Cardiac fibroblast (primary cell): ENCODE measurements at places on chromosomes 6 and 20.

DNA sequence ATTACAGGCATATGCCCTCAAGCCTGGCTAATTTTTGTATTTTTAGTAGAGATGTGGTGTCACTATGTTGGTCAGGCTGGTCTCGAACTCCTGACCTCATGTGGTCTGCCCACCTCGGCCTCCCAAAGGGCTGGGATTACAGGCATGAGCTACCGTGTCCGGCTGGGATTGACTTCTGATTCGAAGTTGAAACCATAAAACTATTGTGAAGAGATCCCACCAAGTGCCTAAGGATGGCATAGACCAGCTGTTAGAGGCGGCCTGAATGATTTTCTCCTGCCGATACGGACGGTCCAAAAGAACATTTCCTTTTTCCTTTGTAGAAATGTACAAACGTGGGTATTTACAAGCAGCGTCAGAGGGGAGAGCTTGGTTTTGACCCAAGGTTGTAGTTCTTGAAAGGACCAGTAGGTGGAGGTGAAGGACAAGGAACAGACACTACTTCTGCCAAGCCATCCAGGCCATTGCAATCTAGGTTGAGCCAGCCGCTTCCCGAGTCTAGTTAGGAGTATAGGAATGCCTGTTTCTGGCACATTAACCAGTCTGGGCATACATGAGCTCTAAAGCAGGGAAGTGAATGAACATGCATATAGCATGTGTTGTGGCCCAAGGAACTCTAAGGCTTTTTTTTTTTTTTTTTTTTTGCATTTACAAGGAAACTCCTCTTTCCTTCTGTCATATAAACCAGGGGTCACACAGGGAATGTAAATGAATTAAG lies 29.0 kb downstream of the MOCS3 start:
- DNase-seq, result peak; percentile 94

GRCh38 chr6:1575210-1576041 lies 34.3 kb upstream of the FOXC1 start:
- peak; percentile 60 for DNase-seq

- DNase-seq, result no peak
Measured at GRCh38 chr20:38900606-38901005, 25.6 kb upstream of the FAM83D start.

DNA sequence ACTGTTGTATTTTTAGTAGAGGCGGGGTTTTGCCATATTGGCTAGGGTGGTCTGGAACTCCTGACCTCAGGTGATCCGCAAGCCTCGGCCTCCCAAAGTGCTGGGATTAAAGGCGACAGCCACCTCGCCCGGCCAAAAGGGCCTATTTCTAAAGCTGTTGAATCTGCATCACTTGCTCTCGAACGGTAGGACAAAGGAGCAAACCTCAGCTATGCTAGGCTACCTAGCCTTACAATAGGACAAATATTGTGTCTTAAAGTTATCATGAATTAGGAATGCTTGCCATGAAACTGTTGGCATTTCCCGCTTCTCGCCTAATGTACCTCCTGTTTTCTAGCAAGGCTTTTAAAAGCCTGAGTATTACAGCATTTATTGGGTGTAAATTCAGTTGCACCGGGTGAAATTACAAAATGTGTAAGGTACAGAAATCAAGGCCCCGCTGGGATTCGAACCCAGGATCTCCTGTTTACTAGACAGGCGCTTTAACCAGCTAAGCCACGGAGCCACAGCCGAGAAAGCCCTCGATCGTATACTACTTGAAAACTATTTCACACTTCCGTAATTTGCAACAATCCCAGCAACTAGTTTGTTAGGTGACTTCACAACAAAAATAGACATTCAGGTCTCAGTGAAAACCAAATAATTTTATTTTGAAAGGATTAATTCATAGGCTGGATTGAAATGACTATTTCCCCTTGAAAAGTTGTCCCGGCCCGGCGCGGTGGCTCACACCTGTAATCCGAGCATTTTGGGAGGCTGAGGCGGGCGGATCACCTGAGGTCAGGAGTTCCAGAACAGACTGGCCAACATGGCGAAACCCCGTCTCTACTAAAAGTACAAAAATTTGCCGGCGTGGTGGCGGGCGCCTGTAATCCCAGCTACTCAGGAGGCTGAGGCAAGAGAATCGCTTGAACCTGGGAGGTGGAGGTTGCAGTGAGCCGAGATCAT lies 211.6 kb upstream of the ZNF184 start:
- peak; percentile 68 for DNase-seq

GRCh38 chr6:138277835-138278234 lies 59.5 kb upstream of the PBOV1 start:
- DNase-seq, result no peak

- DNase-seq, result no peak
Measured at GRCh38 chr20:24669701-24670100, 200.3 kb downstream of the SYNDIG1 start.

- peak; percentile 40 for DNase-seq
Measured at GRCh38 chr6:99026135-99026534, 78.4 kb upstream of the FBXL4 start.

DNA sequence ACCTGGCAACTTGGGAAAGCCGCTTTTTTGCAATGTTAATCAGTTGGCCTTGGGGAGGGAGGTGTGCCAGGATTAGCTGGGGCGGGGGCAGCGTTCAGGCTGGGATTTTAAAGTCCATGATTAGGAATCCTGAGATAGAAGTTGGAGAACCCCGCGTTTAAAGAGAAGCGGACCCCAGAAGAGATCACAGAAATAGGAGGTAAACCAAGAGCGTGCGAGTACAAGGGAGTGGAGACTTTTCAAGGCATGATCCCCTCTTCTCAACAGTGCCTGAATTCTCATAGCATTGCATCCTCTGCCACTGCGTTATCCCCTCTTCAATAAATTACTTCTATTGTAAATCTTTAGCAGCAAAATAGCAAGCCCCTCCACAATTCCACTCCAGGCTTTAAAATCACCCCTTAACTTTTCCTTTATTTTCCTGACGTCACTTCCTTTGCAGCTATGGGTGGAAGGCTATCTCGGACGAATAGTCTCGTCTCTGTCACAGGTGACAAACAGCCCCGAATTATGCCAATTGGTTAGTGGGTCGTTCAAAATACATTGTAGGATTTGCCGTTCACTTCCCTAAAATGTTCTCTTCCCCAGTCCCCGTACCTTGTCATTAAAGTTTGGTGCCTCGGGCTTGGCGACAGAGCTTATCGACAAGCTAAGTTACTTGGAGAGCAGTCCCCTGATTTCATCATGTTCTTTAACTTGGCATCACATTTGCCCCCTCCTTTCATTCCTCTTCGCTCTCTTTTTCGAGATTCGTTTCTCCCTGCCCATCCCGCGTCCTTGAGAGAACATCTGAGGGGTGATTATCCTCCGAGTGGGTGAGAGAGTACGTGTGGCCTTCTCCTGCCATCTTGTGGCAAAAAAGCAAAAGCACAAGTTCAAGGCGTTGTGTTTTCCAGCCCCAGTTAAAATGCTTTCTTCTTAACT lies 17.1 kb downstream of the OR2B2 start:
- DNase-seq, result peak; percentile 92

DNA sequence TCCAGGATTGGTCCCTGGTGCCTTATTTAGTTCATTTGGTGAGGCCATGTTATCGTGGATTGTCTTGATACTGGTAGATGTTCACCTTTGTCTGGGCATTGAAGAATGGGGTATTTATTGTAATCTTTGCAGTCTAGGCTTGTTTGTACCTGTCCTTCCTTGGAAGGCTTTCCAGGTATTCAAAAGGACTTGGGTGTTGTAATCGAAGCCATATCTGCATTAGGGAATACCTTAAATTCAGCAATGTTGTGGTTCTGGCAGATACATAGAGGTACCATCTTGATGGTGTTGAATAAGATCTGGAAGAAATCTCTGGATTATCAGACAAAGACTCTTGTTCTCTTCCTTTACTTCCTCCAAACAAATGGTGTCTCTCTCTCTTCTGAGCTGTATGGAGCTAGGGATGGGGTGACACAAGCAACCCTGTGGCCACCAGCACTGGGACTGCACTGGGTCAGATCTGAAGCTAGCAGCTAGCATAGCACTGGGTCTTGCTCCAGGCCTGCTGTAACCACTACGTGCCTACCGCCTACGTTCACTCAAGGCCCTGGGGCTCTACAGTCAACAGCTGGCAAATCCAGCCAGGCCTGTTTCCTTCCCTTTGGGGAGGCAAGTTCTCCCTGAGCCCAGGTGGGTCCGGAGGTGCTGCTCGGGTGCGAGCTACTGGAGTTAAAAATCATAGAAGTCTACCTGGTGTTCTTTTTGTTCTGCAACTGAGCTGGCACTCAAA lies 261.1 kb upstream of the CITED2 start:
- DNase-seq, result no peak

- DNase-seq, result no peak
Measured at GRCh38 chr20:39066471-39067242, 104.5 kb downstream of the DHX35 start.

GRCh38 chr6:8645212-8645611 lies 209.9 kb upstream of the SLC35B3 start:
- DNase-seq, result no peak

DNA sequence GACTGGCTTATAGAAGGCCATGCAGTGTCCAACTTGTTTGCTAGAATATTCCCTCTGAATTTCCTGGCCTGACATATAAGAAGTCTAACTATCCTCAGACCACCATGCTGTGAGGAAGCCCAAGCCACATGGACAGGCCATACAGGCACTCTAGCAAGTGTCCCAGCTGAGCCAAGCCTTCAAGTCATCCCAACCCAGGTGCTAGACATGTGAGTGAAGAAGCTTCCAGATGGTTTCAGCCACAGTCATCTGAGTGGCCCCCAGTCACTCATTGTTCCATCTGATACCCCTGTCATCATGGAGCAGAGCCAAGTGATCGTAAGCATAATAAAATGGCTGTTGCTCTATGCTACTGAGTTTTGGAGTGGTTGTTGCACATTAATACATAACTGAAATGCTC lies 46.0 kb upstream of the INSM1 start:
- no peak for DNase-seq

DNA sequence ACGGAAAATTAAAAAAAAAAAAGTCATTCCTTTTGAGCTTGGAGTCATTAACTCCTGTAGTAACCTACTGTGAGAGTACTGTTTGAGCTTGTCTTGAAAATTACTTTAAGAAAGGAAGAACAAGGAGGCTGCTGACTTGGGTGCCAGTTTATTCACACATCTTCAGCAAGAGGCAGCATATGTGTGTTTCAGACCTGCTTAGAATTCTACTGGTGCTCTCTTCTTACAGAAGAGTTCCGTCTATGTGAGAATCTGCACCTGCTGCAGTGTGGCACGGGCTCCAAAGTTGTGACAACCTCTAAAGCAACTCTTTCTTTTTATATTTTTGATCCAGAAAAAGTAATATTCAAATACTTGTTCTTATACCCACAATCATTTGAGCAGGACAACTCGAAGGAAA lies 117.4 kb upstream of the SOX4 start:
- DNase-seq, result no peak

DNA sequence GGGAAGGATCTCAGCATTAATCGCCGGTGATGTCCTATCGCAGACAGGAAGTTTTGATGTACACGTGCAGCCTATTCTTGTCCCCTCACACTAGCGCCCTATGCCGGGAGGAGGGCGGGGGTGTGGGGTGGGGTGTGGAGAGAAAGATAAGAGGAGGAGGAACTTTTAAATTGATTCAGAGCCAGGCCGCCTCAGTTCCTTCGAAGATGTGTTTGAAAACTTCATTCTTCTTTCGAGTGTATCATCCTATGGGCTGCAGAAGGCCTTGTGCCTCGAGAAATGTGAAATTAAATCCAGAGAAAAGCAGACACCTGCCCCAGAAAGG lies 2.5 kb upstream of the POU3F2 start:
- DNase-seq, result no peak

- no peak for DNase-seq
Measured at GRCh38 chr20:46327557-46327956, 19.3 kb upstream of the CDH22 start.

DNA sequence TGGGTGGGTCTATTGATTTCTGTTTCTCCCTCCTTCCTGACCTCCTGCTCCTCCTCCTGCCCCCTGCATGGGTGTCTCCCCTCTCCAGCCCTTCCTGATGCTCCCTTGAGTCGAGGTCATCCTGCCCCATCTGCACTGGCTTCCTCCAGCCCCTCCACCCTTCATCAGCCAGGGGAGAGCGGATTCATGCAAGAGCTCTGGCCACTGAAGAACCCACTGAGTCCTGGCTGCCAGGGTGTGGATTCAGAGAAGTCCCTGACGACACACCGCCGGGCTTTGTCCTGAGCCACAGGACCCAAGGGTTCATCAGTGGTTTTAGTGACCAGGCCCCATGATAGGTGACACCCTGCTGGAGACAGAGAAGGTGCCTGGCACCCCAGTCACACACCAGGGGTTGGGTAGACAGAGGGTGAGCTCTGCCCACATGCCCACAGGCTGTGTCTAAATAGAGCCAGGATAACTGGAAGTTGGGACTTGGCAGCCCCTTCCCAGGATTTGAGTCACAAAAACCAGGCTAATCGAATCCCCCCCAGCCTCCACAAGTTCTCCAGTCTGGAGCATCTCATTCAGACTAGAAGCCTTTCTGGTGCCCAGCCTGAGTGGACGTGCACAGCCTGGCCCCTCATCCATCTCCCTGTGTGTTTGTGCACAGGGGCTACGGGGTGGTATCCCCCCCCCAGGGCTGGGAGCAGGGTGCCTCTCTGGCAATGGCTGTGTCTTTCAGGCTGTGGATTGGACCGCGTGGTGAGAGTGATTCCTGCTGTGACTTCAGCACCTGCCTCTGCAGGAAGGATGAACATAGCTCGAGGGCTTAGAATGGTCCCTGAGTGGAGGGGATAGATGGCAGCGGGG lies 1.2 kb downstream of the GFRA4 start:
- DNase-seq, result no peak

- DNase-seq, result no peak
Measured at GRCh38 chr20:40785346-40785745, 96.3 kb upstream of the MAFB start.
